Activated T-cell treated with anti-CD3 and anti-CD28 coated beads, Interleukin-2, amount 50 U/mL, for 24 hours (primary cell): ENCODE measurements at places on chromosomes 11 and 22.

DNA sequence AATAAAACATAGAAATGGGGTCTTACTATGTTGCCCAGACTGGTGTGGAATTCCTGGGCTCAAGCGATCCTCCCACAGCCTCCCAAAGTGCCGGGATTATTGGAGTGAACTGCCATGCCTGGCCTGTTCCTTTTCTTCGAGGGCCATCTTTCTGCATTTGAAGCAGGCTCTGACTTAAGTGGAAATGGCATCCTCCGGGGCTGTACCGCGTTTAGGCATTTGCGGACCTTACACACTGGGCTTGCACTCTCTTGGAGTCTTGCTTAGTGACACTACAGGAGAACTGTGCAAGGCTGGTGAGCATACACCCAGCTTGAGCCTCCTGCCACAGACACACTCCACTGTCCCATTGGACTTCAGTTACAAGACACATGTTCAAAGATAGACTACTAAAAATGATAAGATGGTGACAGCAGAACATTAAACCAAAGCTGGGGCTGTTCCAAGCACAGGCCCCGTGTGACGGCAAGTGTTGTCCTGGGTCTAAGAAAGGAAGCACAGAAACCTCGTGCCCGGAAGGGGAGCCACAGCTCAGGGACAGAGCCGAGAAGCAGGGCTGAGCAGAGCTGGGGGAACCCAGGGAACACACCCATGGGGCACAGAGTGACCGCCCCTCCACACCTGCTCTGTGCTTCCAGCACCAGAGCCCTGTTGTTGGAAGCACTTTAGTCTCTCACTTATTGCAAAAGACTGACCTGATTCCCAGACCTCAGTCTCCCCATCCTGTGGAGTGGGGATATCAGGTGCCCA is 59.0 kb upstream of the SHANK2 start:
- DNase-seq: peak; percentile 5

DNA sequence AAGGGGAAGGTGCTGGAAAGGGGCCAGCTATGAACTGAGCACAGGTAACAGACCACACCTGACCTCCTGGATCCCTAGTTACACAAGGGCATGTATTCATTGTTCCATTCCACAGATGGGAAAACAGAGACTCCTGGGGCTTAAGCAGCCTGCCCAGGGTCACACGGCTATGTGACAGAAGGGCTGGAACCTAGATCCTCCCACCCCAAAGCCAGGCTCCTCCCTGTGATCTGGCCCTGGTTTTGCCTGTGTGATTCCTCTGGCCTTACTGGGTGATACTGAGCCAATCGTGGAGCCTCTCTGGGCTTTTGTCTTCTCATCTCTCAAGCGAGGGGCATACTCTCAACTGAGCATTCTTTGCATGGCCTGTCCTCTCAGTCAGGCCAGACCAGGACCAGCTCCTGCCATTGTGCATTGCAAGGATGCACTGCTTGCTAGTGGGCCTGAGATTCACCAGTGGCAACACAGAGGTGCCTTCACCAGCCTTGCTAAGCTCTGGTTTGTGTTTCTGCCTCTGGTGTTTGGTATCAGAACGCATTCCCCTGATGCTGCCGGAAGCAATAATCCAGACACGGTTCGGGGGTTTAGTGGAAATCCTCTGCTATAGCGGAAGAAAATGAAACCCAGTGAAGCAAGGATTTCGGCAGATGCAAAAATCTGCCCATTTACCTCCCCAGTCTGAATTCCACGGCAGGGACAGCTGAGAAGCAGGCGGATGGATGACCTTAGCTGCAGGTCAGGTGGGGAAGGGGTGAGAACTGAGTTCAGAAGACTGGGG is 226.6 kb downstream of the ST3GAL4 start:
- no peak for DNase-seq

GRCh38 chr22:18970176-18970947 is 34.3 kb upstream of the PRODH start:
- DNase-seq: peak; percentile 56

DNA sequence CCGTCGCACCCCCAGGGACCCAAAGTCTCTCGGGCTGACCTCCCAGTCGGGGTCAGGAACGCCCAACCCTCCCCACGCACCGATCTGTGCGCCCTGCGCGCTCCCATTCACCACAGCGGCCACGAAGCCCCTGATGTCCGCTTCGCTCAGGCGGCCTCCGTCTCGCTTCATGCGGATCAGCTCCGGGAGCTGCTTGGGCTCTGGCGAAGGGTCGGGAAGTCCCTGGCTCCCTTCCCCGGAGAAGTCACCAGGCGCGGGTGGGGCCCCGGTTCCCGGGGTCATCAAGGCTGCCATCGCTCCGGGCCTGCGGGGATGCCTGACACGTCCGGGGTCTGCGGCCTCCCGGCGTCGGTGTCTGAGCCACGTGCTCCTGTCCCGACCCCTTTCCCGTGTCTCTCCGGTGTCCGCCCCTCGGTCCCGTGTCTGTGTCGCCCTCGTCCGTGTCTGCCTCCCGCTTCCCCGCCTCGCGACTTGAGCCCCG is 356 bp downstream of the TYMP start:
- DNase-seq: no peak

DNA sequence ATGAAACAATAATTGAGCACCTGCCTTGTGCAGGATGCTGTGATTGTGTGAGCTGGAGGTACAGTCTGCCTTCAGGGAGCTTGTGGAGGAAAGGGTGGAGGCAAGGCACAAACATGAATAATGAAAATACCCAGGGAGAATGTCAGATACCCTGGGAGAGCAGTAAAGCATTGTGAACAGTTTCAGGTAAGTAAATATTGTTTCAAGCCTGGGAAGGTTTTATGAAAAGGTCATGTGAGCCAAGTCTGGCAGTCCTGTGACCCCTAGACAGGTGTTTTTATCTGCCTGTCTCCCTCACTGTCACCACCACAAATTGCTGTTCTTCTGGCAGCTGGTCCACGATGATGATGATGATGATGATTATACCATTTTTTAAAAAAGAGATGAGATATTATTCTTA is 32.0 kb downstream of the SPECC1L start:
- DNase-seq: no peak

DNA sequence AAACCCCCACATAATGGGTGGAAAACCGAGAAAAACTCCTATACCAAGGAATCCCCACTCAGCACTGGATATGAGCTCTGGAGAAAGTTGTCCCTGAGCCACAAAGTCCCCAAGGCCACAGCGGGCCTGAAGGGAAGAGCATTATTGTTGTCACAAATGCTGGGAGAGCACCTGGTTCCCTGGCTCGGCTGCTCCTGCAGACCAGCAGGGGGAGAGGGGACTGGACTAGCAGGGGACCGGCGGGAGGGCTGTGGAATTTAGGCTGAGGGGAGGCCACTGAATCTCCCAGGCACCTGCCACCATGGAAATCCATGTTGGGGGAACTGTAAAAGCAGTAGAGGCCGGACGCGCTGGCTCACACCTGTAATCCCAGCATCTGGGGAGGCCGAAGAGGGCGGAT is 7.0 kb downstream of the PC start:
- no peak for DNase-seq

GRCh38 chr11:6615882-6616585 is 3.2 kb downstream of the TPP1 start:
- no peak for DNase-seq

DNA sequence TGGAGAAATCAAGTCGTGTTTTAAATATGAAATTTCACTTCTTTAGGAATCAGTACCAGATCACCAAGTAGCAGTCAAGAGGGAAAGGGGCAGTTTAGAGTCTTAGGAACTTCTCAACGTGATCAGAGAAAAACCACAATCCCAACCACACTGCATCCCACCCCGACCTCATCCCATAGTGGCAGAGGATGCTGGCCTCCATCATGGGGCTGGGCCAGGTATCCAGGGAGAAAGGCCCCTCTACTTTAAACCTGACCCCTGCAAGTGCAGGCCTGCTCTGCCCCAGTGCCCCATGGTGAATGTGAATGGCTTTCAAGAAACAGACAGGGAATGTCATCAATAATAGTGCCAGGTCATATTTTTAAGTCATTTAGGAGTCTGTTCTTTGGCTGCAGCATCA is 12.1 kb downstream of the CHST1 start:
- no peak for DNase-seq

GRCh38 chr11:104995001-104995408 is 26.6 kb upstream of the CASP4 start:
- DNase-seq: no peak

DNA sequence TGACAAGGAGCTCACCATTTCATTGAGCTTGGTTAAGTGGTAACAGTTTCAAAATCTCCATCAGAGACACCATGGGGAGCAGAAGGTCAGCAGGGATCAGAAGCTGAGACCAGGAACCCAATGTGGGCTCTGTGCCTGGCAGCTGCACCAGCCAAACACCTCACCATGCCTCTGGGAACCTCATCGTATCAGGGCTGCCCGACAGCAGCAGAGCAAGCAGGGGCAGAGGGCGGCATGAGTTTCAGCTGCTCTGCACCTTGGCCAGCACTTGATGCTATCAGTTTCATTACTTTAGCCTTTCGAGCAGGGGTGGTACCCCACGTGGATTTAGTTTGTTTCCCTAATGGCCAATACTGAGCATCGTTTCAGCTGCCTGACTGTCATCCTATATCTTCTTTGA is 77.8 kb downstream of the DGCR2 start:
- DNase-seq: no peak

DNA sequence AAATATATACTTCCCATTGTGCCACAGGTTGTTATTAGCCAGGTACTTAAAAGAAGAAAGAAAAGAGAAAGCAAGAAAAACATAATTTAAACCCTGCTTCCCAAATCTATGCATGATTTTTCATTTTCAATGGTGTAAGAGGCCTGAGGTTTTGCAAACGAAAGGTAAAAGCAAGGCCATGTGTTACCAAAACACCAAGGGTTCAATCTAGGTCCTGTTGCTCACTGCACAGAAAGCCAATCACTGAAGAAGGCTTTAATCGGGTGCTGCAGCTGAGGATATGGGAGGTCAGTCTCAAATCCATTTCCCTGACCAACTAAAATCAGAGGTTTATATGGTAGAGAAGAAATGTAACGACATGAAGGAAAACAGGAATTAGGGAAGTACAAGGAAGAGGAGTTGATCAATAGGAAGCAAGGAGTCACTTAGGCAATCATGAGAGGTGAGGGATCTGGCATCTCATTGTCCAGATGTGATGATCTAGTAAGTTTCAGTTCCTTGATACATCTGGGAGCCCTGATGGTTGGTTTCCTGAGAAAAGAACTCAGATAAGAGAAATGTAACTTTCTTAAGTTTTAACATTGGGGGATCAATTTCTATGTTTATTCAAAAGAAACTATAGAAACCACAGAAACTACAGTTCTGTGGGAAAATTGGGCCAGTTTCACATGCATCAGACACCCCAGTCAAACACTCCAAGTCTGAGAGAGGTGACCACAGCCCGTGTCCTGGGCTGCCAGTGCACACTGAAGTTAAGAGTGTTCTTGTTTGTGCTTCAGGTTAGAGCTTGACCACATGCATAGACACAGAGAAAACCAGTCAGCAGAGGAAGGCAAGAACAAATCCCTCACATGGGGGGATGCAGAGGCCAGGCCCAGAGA is 18.1 kb upstream of the DKK3 start:
- DNase-seq: no peak

GRCh38 chr11:31768749-31769640 is 42.1 kb downstream of the PAX6 start:
- no peak for DNase-seq

DNA sequence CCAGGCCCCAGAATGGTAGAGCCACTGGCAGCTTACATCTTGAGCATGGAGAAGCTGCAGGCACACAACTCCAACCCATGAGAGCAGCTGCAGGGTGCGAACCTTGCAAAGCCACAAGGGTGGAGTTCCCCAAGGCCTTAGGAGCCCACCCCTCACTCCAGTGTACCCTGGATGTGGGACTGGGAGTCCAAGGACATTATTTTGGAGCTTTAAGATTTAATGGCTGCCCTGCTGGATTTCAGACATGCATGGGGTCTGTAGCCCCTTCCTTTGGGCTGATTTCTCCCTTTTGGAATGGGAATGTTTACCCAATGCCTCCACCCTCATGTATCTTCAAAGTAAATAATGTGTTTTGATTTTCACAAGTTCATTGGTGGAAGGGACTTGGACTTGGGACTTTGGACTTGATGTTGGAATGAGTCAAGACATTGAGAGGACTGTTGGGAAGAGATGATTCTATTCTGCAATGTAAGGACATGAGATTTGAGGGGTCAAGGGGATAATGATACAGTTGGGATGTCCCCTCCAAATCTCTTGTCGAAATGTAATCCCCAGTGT is 1.1 kb upstream of the KRTAP5-7 start:
- no peak for DNase-seq

GRCh38 chr22:29171721-29172120 is 34.0 kb upstream of the EMID1 start:
- no peak for DNase-seq

- no peak for DNase-seq
These were observed 36.9 kb downstream of the PACS1 start for GRCh38 chr11:66106786-66107599.

GRCh38 chr11:64204464-64204989 is 2.0 kb upstream of the FERMT3 start:
- peak; percentile 78 for DNase-seq

DNA sequence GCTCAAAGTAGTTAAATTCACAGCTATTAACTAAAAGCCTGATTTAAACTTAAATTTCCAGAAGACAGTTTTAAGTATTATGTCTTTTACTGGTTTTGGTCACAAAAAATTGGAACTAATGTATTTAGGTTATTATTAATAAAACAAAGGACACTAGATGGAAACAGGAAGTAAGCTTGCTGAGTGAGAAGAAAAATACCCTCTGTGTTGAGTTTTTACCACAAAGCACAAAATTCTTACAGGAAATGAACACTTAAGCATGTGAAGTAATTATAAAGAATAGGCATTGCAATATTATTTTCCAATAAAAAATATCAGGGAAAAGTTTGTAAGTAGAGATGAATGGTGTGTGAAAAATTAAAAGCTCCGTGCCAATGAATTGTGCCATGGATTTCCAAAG is 46.3 kb downstream of the PIK3C2A start:
- DNase-seq: no peak

- no peak for DNase-seq
These were observed 101.7 kb upstream of the PAX6 start for GRCh38 chr11:31912808-31913207.

- no peak for DNase-seq
These were observed 21.9 kb upstream of the SORL1-AS1 start for GRCh38 chr11:121474680-121475079.

DNA sequence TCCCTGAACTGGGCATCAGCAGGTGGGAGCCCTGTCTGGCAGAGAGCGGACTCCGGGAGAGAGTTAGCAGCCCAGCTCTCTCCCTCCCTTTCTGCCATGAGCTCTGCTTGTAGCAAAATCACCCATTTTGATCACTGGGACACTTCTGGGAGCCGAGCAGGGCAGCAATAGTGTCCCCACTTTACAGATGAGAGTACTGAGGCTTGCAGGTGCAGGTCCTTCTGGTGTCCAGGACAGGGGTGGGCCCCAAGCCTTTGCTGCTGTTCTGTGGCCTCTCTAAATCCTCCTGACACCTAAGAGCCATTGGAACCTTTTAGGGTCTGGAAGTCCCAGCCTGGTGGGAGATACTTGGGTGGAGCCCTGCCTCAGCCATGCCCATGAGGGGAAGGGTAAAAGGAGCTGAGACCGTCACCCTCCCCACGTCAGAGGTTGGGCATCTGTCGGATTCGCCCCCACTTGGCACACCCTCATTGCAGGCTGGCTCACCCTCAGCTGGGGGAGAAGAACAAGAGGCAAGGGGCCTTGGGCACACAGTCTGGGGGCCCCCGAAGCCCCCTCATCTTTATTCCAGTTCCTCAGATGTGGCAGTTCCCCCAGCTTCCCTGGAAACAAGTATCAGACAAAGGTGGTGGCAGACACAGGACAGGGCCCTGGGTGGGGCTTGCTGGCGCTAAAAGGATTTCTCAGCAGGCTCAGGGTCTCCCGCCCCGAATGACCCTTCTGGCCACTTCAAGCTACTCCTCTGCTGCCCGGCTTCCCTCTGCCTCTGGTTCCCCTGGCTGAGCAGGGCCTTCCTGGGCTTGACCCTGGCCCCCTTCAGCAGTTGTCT is 4.5 kb downstream of the RIN1 start:
- no peak for DNase-seq

GRCh38 chr11:48107188-48107704 is 109.4 kb upstream of the OR4B1 start:
- no peak for DNase-seq
